ENCODE measurements at places on chromosomes 13 and 19. TPM values are rescaled to one million over a fixed set of nuclear protein-coding genes. Genes with fewer than 3 reads are reported as not detected.

The GTF2F1 gene
- 99.4 TPM for polyA plus RNA-seq

GRCh38 chr13:35225159-35225558 lies 251.3 kb downstream of the MAB21L1 start:
- no peaks in the 10 kb centered on the region for H3K27me3 ChIP-seq
- no peaks in the 10 kb centered on the region for H3K4me1 ChIP-seq
- no peak overlapping the region for H3K4me3 ChIP-seq
- no peak for DNase-seq
- H3K36me3 ChIP-seq = no peaks in the 10 kb centered on the region

DNA sequence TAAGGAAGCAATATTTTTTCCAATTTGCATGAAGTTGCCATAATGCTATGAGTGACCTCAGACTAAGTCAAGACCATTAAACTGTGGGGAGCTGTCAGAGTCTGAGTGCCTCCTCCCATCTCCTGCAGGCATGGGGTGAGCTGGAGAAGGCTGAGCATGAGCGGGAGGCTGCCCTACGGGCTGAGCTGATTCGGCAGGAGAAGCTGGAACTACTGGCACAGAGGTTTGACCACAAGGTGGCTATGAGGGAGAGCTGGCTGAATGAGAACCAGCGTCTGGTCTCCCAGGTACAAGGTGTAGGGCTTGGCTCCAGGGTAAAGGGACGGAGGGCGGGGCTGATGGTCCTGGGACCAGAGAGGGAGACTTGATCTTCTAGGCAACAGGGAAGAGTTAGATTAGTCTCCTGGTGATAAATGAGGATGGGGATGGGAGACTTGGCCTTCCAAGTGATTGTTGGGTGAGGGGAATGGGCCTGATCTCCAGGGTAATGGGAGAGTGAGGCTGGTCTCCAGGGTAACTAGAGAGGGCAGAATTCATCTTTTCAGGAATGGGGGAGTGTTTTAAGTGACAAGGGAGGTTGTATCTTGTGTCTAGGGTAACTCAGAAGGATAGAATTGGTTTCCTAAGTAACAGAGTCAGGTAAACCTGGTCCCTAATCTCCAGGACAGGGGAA lies 36.0 kb downstream of the SPTBN4 start:
- H3K27ac ChIP-seq = no peak overlapping the region
- DNase-seq = peak; percentile 41
- H3K36me3 ChIP-seq = no peaks in the 10 kb centered on the region

- no peaks in the 10 kb centered on the region for H3K36me3 ChIP-seq
- H3K4me1 ChIP-seq = peaks cover 13% of the 10 kb centered on the region
- H3K27me3 ChIP-seq = no peaks in the 10 kb centered on the region
- H3K4me3 ChIP-seq = no peak overlapping the region
- no peak for DNase-seq
Measured at GRCh38 chr19:7846155-7846646, 16.2 kb downstream of the EVI5L start.

GRCh38 chr13:58318495-58319167 lies 687.1 kb downstream of the PCDH17 start:
- H3K27ac ChIP-seq = no peak overlapping the region
- H3K27me3 ChIP-seq = no peaks in the 10 kb centered on the region
- no peaks in the 10 kb centered on the region for H3K4me1 ChIP-seq
- no peak for DNase-seq

The COL5A3 gene
- polyA plus RNA-seq = 5.6 TPM

The TEX26 gene
- 0.12 TPM for polyA plus RNA-seq

The USHBP1 gene
- 3.1 TPM for polyA plus RNA-seq

DNA sequence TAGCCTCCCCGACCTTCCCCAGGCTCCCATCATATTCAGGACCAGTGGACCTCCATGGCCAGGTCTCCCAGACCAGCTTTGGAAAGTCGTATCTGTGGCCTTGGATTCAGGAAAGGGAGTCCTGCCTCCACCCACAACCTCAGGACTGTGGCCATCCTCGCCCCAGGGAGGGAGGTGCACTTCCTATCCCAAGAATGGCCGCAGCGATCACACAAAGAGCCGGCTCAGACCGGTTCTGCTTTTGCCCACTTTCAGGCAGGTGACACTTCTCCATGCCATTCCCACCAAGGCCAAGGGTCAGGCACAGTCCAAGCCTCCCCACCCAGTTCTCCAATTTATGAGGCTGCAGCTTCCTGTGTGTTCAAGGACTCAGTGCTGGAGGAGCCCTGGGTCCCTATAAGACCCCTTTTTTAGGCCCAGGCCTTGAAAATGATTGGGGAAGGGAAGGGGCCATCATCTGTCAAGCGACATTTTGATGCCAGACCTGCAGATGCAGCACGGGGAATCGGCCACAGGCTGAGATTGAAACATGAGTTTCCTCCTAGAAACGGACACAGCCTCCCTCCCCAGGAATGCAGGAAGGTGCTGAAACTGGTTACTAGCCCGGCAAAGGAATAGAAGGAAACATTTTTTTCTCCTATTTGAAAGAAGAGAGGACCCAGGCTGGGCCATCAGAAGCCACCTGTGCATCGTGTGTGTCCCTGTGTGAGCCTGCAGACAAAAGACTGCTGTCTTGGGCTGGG lies 65.6 kb upstream of the USE1 start:
- H3K36me3 ChIP-seq = peaks cover 43% of the 10 kb centered on the region
- H3K4me3 ChIP-seq = no peak overlapping the region
- no peaks in the 10 kb centered on the region for H3K4me1 ChIP-seq
- no peak for DNase-seq
- H3K27me3 ChIP-seq = no peaks in the 10 kb centered on the region

- H3K36me3 ChIP-seq = peaks cover 32% of the 10 kb centered on the region
- H3K4me3 ChIP-seq = peak overlapping the region; percentile 5
- H3K27me3 ChIP-seq = no peaks in the 10 kb centered on the region
- no peak for DNase-seq
- peaks cover 12% of the 10 kb centered on the region for H3K4me1 ChIP-seq
Measured at GRCh38 chr19:10105509-10106099, 558 bp upstream of the PPAN start.

DNA sequence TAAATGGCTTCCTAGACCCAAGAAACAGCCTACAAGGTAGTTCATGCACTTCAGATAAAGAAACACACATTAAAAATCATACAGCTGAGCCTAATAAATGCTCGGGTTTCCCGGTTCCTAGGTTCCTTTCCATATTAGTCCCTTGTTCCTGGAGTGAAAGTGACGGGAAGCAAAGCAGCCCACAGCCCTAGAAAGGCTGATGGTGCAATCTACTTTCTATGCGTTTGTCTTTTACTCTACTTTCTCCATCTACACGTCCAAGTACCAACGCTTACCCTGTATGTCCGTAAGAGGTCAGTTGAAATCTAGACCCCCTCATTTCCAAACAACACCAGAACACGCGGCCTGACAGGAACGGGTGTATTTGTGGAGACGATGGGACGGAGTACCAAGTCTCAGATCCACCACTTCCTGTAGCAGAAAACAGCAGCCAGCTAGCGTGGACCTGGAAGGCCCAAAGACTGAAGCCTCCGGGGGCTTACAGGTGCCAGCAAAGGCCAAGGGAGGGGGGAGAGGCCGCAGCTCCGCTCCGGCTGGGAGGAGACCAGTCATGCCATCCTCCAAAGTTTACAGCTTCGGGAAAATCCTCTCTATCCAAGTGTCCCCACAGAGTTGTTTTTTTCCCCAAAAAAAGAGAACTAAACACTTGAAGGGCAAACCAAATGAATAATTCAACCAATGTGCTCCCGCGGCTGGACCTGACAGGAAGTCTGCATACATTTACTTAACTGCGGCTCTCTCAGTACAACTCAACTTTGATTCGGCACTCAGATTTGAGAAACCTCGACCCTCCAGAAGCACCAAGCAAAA lies 34.1 kb downstream of the STK24 start:
- H3K36me3 ChIP-seq = peaks cover 5% of the 10 kb centered on the region
- peaks cover 41% of the 10 kb centered on the region for H3K4me1 ChIP-seq
- no peaks in the 10 kb centered on the region for H3K27me3 ChIP-seq
- peak overlapping the region; percentile 59 for H3K27ac ChIP-seq
- no peak overlapping the region for H3K4me3 ChIP-seq

The ZFP82 gene
- 6.4 TPM for polyA plus RNA-seq

- no peaks in the 10 kb centered on the region for H3K27me3 ChIP-seq
- peaks cover 16% of the 10 kb centered on the region for H3K36me3 ChIP-seq
- H3K27ac ChIP-seq = no peak overlapping the region
- no peak overlapping the region for H3K4me3 ChIP-seq
- H3K4me1 ChIP-seq = peaks cover 3% of the 10 kb centered on the region
Measured at GRCh38 chr19:48378194-48378570, 13.2 kb downstream of the KDELR1 start.

The CRX gene
- polyA plus RNA-seq = 0.09 TPM

The GRIN3B gene
- polyA plus RNA-seq = 0.22 TPM

DNA sequence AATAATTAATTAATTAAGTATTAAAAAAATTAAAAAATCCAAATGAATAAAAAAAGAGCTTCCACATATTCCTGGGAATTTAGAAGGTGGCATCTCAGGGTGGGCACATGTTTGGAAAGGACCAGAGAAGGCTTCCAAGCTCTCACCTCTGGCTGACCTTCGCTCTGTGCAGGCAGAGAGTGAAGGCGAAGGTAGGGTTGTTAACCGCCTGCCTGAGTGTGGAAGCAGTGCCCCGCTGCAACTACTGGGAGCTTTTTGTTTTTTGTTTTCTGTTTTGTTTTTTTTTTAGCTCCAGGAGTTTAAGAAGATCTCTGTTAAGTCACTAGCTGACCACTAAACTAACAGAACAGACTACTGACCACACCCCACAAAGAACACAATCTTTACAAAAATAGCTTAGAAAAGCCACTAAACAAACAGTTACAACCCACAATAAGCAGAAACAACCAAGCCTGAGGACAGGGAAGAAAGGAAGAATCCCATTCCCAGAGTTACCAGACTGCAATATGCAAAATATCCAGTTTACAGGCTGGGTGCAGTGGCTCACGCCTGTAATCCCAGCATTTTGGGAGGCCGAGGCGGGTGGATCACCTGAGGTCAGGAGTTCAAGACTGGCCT lies 11.4 kb downstream of the ZNF541 start:
- no peak overlapping the region for H3K4me3 ChIP-seq
- no peaks in the 10 kb centered on the region for H3K36me3 ChIP-seq
- peaks cover 10% of the 10 kb centered on the region for H3K4me1 ChIP-seq

- H3K27me3 ChIP-seq = no peaks in the 10 kb centered on the region
- H3K27ac ChIP-seq = peak overlapping the region; percentile 96
- no peaks in the 10 kb centered on the region for H3K4me1 ChIP-seq
- H3K4me3 ChIP-seq = peak overlapping the region; percentile 78
- H3K36me3 ChIP-seq = peaks cover 21% of the 10 kb centered on the region
Measured at GRCh38 chr19:11578258-11579142, 1.1 kb upstream of the ACP5 start.

DNA sequence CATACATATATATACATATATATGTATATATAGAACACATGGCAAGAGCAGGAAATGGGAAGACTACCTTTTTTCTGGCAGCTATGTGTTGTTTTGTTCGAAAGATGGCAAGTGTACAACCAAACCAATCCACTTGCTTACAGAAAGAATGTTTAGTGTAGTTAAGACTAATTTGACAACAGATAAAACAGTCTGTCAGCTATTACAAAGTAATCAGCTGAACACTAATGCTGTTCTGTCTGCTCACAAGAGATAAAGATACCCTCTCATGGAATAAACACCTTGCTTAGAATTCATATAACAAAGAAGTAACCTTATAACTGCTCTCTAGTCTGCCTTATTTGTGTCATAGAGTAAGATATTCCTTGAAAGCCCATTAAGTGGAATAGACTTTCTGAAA lies 858 bp upstream of the KCNRG start:
- no peak overlapping the region for H3K4me3 ChIP-seq
- no peaks in the 10 kb centered on the region for H3K27me3 ChIP-seq
- H3K27ac ChIP-seq = no peak overlapping the region
- H3K4me1 ChIP-seq = no peaks in the 10 kb centered on the region
- H3K36me3 ChIP-seq = peaks cover 37% of the 10 kb centered on the region

The CYP4F22 gene
- polyA plus RNA-seq = 0.04 TPM

The PSG7 gene
- polyA plus RNA-seq = not detected

GRCh38 chr19:2273356-2274184 lies 8.4 kb downstream of the PEAK3 start:
- peak; percentile 69 for DNase-seq
- peak overlapping the region; percentile 15 for H3K4me3 ChIP-seq
- H3K4me1 ChIP-seq = peaks cover 34% of the 10 kb centered on the region
- H3K36me3 ChIP-seq = peaks cover 33% of the 10 kb centered on the region
- H3K27ac ChIP-seq = peak overlapping the region; percentile 52

GRCh38 chr19:54197121-54197520 lies 3.5 kb upstream of the RPS9 start:
- H3K27me3 ChIP-seq = no peaks in the 10 kb centered on the region
- H3K27ac ChIP-seq = no peak overlapping the region
- no peak for DNase-seq
- no peak overlapping the region for H3K4me3 ChIP-seq
- peaks cover 15% of the 10 kb centered on the region for H3K4me1 ChIP-seq

The FIZ1 gene
- polyA plus RNA-seq = 13.9 TPM

GRCh38 chr19:21611659-21612402 lies 106.4 kb downstream of the ZNF429 start:
- no peak overlapping the region for H3K4me3 ChIP-seq
- no peaks in the 10 kb centered on the region for H3K27me3 ChIP-seq
- H3K27ac ChIP-seq = peak overlapping the region; percentile 45
- H3K4me1 ChIP-seq = peaks cover 26% of the 10 kb centered on the region
- peak; percentile 24 for DNase-seq

- H3K27ac ChIP-seq = peak within 1 kb of the TSS; percentile 66
- H3K4me1 ChIP-seq = peaks cover 6% of the 10 kb centered on the region
- H3K36me3 ChIP-seq = no peaks in the 10 kb centered on the region
- H3K4me3 ChIP-seq = peak within 1 kb of the TSS; percentile 67
Measured at GRCh38 chr13:32427852-32428580, at the start of gene N4BP2L1. TSS of gene N4BP2L1 (minus strand) at chr13:32428130. CDS start at chr13:32428082, 48 bp downstream.

The DAND5 gene
- polyA plus RNA-seq = 0.06 TPM

- H3K27ac ChIP-seq = no peak overlapping the region
- no peak for DNase-seq
- H3K4me1 ChIP-seq = peaks cover 5% of the 10 kb centered on the region
- H3K4me3 ChIP-seq = no peak overlapping the region
- H3K27me3 ChIP-seq = no peaks in the 10 kb centered on the region
- H3K36me3 ChIP-seq = no peaks in the 10 kb centered on the region
Measured at GRCh38 chr19:7297742-7298141, 3.5 kb upstream of the INSR start.

DNA sequence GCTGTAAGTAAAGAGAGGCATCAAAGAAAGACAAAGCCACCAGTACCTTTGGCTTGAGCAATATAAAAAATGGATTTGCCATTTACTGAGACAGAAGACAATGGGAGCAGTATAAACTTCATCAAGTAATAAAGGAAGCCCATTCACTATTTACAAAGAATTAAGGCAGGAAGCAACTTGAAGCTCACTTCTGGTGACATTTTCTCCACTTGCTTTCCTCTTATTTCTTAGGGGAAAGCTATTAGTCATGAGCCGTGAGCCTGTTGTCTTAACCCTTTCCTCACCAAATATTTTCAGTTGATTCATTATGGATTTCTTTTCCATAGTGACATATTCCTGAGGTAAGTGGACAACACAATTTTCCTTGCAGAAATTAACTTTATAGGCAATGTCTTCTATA lies 156.8 kb downstream of the DNAJC3 start:
- H3K27ac ChIP-seq = no peak overlapping the region
- no peaks in the 10 kb centered on the region for H3K36me3 ChIP-seq
- DNase-seq = no peak
- no peak overlapping the region for H3K4me3 ChIP-seq
- H3K4me1 ChIP-seq = no peaks in the 10 kb centered on the region
- no peaks in the 10 kb centered on the region for H3K27me3 ChIP-seq

- no peaks in the 10 kb centered on the region for H3K27me3 ChIP-seq
- H3K27ac ChIP-seq = no peak overlapping the region
- no peaks in the 10 kb centered on the region for H3K4me1 ChIP-seq
- no peaks in the 10 kb centered on the region for H3K36me3 ChIP-seq
- DNase-seq = no peak
Measured at GRCh38 chr13:43221611-43222010, 198.2 kb downstream of the DNAJC15 start.
